ENCODE measurements at places on chromosomes 3 and 15. TPM values are rescaled to one million over a fixed set of nuclear protein-coding genes. Genes with fewer than 3 reads are reported as not detected.

Gene ITIH1
- total RNA-seq = not detected

GRCh38 chr15:39181940-39182339 is 398.9 kb upstream of the THBS1 start:
- no peak overlapping the region for H3K4me3 ChIP-seq
- H3K4me1 ChIP-seq = no peaks in the 10 kb centered on the region
- no peaks in the 10 kb centered on the region for H3K36me3 ChIP-seq

DNA sequence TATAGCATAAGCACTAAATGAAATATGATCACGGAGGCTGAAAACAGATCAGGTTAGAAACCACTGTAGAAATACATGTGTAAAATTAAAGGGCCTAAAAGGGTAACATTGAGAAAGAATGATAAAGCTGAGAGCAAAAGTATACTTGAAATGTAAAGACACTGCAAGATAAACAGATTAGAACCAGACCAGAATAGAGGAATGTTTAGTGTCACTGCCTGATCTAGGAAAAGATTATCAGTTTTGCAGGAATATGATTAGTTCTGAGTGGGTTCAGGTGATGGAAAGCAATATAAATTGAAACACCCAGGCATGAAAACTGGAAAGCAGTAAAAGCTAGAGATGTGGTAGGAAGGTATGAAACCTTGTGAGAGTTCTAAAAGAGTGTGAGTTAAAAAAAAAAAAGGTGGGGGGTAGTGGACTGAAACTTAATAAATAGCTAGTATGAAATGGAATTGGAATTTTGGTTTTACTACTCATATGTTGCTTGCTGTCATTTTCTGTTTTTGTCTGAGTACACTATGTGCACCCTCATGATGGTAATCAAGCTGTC is 16.0 kb upstream of the C3orf38 start:
- H3K27me3 ChIP-seq = no peaks in the 10 kb centered on the region
- no peak overlapping the region for H3K27ac ChIP-seq
- no peak for DNase-seq

GRCh38 chr15:52943746-52944145 is 153.6 kb upstream of the ONECUT1 start:
- DNase-seq = no peak
- H3K4me3 ChIP-seq = no peak overlapping the region
- no peaks in the 10 kb centered on the region for H3K36me3 ChIP-seq
- H3K4me1 ChIP-seq = no peaks in the 10 kb centered on the region
- H3K27me3 ChIP-seq = no peaks in the 10 kb centered on the region

GRCh38 chr3:159266779-159267178 is 464.9 kb downstream of the MFSD1 start:
- peak; percentile 17 for DNase-seq
- no peaks in the 10 kb centered on the region for H3K27me3 ChIP-seq

DNA sequence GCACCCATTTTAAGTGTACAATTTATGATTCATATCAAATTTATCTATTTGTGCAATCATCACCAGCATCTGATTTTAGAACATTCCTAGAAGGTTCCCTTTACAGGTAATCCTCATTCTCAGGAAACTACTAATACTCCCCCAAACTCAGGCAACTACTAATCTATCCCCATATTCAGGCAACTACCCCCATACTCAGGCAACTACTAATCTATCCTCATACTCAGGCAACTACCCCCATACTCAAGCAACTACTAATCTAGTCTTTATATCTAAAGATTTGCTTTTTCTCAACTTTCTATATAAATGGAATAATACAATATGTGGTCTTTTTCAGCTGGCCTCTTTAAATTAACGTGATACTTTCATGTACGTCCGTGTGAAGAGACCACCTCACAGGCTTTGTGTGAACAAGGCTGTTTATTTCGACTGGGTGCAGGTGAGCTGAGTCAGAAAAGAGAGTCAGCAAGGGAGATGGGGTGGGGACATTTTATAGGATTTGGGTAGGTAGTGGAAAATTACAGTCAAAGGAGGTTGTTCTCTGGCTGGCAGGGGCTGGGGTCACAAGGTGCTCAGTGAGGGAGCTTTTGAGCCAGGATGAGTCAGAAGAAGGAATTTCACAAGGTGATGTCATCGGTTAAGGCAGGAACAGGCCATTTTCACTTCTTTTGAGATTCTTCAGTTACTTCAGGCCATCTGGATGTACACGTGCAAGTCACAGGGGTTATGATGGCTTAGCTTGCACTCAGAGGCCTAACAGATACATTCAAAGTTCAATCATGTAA is 1444.5 kb upstream of the CADM2 start:
- H3K4me1 ChIP-seq = no peaks in the 10 kb centered on the region
- peak; percentile 58 for DNase-seq
- no peaks in the 10 kb centered on the region for H3K36me3 ChIP-seq
- H3K27me3 ChIP-seq = no peaks in the 10 kb centered on the region
- H3K4me3 ChIP-seq = peak overlapping the region; percentile 12

DNA sequence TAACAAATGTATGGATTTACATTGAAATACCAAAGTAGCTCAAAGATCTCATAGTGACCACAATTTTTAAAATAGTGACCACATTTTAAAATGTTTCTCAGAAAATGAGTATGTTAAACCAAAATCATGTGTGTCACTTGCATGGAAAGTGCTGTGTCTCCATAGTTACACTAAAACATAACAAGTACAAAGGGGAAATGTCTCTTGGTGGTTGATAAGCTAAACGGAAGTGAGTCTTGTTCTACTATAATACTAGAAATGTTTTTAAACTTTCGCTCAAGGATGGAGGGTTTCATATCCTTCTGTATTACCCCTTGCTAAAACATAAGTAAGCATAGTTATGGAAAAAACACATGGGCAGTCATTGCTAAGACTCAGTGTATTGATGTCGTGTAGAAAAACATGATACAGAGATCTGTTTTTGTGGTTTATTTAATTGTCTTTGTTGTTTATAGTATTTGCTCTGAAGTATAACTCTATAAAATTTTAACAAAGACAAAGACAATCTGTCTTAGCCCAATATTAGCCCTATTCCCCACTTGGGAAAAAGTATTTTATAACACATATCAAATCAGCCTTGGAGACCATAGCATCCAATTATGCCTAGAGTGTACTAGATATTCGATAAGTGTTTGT is 27.0 kb upstream of the DENND4A start:
- H3K4me3 ChIP-seq = no peak overlapping the region
- no peaks in the 10 kb centered on the region for H3K4me1 ChIP-seq
- no peaks in the 10 kb centered on the region for H3K27me3 ChIP-seq
- no peak for DNase-seq

Data from H1 (cell line).